ENCODE measurements at places on chromosomes 3 and 15.
A peak's percentile ranks its signal among the peaks of the same experiment; 100 is the strongest.

DNA sequence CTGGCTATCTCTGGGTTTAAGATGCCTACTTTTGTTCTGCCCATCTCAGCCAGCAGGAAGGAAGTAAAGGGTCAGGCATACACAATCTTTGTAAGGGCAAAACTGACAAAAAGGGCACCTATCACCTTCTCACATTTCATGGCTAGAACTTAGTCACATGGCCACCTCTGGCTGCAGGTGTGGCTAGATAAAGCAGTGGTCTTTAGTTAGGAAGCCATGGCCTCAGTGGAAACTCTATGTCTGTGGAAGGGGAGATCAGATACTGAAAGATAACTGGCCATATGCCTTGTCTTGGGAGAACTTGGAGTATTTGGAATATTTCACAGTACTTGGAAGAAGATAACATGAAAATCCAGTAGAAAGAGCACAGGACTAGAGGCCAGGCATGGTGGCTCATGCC, 80.7 kb upstream of the TBL1XR1 start:
- DNase-seq, result no peak

DNA sequence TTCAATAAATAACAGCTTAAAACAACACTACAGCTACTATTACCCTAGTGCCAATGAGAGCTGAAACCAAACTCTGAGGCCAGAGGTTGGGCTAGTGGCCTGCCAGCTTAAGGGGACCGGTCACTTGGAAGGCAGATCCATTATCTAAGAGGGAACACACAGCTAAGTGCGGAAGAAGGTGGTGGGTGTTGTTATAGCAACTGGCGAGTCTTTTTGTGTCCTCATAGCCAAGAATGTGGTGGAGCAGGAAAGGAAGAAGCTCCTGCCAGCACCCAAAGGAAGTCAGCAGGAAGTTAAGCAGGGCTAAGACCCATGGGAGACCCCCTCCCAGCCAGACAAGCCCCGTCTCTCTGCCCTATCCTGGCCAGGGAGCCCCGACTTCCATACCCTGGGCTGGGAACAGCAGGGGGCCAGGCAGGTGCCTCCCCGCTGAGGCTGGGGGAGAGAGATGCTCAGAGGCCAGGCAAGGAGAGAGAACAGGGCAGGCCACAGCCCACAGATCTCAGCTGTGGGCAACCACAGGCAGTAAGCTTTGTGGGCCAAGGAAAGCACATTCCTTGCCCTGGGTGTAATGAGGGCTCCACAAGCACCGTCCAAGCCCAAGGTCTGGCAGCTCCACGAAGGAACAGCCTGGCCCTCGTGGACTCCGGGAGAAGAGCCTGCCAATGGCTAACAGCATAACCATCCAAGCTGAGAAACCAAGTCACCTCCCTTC, 34.0 kb upstream of the HRH1 start:
- no peak for DNase-seq

DNA sequence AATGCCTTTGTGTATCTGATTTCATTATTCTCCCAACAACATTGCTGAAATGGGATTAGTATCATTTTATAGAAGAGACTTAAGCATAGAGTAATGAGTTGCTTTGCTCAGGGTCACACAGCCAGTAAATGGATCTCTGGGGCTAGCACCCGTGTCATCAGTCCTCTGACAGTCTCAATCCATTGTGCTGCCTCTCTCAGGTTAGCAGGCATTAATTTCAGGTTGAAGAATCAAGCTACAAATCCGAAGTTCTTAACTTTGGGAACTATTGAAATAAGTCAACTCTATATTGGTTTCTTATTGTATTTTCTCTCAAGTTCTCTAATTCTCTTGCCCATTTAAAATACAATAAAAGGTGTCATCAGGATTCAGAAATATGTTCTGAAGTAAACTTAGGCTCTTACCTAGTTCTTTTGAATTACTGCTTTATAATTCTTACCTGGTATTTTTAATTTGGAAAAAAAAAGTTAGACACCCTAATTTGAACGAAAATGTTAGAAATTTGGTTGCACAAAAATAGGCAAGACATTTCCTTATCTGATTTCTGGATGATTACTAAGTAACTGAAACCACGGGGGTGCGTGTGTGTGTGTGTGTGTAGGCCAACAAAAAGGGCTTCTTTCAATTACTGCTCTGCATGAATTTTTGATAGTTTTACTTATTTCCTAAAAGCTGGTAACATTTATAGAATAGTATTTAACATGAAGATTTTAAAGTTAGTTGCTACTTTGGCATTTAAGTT, 189.8 kb downstream of the MBNL1 start:
- DNase-seq, result no peak

GRCh38 chr3:75781079-75781745, 4.1 kb downstream of the ZNF717 start:
- DNase-seq, result no peak

DNA sequence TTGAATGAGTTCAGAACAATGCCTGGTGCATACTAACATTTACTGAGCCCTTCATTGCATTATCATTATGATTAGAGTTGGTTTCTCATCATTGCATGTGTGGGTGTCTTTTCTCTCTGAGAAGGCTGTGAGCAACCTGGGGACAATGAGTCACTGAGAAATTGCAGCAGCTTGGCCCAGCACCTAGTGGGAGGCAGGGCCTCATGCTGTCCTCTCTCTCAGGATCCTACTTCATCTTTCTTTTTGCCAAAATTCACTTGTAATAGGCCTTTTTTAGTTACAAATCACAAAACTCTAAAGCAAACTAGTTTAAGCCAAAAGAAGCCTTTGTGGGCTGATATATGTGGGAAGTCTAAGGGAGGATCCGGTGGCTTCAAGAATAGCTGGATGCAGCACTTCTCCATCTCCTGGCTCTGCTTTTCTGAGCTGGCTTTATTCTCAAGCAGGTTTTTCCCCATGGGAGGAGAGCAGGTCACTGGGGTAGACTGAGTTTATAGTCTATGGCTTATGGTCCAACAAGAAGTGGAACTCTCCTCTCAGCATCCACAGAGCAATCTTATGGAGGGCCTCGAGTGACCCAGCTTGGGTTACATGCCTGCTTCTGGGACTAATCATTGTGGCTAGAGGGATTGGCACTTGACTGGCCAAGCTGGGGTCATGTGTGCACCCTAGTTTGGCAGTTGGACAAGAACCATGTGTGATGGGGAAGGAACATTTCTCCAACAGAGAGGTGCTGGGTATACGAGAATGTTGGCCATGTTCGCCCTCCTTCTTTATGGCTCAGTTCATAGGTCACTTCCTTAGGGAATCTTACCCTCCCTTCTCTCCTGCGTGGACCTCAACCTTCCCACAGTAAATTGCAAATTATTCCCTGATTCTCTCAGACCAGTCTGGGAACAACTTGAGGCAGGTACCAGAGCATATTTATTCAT, 8.7 kb upstream of the CAMK1 start:
- DNase-seq, result no peak

DNA sequence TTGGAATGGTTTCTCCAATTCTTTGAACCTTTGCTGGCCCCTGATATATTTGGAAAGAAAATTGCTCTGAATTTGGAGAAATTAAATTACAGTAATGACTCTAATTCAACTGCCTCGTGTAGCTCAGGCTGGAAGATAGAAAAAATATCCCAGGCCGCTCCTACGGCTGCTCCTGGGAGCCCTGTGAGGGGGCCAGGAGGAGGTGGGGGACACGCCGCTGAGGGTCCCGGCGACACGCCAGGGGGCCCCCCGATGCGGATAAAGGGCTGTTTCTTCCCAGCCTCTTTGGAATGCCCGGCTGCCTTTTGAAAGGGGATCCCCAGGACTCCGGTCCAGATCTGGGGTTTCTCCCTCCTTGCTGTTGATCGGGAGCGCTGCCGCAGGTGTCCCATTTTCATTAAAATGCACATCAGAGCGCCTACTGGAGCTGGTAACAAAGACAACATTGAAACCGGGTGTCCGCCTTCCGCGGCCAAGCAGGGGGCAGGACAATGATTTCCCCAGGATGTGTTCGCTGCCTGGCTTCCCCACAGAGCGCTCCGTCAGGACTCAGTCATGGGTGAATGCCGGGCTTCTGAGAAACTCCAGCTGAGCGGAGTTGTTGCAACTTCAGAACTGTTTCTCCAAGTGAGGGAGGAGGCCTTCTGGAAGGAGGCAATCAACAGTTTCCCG, 200.1 kb upstream of the KBTBD8 start:
- peak; percentile 41 for DNase-seq

- no peak for DNase-seq
Measured at GRCh38 chr3:8657804-8658305, 13.3 kb upstream of the SSUH2 start.

- no peak for DNase-seq
Measured at GRCh38 chr15:30997270-30997669, 5.8 kb upstream of the MTMR10 start.

DNA sequence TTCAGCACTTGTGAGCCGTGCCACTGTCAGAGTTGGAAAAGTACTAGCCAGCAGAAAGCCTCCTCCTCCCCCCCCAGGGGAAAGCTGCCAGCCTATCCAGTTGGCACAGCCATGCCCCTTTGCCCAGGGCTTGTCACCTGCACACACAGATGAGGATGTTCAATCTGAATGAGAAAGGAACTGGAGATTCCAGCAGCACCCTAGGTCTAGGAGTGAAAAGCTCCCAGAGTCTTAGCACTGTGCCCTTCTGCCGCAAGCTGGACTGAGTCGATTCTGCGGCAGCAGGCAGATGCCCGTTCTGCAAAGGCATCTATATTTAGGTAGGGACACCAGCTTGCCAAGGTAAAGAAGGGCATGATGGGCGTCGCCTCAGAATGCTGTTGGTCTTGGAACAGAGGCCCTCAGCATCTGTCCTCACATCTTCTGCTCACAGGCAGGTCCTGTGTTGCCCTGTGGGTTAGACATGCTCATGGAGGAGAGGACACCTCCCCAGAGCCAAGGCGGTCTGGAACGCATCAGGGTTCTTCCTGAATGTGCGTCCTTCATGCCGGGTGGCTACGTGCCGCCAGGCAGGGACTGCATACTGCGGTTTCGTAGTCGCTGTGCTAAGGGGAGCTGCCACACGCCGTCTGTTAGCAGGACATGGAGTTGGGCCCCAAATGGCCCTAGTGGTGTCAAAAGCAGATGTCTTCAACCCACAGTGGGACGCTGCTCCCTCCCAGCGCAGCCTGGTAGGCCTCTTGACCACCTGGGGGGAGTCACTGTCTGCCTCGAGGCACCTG, 109.5 kb downstream of the VGLL4 start:
- no peak for DNase-seq

- DNase-seq, result no peak
Measured at GRCh38 chr3:72776-73175, 123.8 kb upstream of the CHL1 start.

DNA sequence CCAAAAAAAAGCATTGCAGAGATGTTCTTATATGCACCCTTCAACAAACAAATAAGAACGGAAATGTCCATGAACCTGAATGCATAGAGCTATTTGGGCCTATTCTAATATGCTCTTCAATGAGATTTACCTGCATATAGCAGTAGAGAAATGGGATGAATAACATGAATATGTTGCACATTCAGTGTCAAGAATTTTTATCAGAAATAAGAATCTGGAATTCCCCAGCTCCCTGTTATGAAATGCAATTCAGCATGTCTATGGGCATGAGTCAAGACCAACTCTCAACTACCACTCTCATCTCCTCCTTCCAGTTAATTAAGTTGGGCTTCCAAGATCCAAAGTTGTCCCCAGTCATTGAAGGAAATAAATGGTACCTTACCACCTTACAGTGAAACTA, 133.7 kb upstream of the ALCAM start:
- no peak for DNase-seq

- DNase-seq, result no peak
Measured at GRCh38 chr3:16290007-16290826, 25.2 kb downstream of the OXNAD1 start.

- DNase-seq, result no peak
Measured at GRCh38 chr3:66083096-66083678, 44.5 kb upstream of the MAGI1 start.

DNA sequence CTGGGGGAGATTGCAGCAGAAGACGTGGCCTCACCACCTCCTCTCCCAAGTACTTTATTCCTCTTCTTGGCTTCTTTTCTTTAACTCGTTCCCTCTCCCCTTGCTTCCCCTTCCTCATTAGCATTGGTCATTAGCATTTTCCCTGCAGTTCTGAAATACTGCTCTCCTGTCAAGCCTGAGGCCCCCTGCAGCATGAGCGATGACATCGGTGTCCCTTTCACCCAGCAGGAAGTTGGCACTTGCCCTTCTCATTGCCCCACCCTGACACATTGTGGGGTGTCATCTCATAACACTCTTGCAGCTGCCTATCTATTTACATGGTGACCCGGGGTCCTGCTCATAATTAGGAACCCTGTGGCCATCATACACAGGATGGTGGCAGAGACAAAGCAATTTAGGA, 167.1 kb downstream of the ARRDC4 start:
- DNase-seq, result no peak

GRCh38 chr15:76904461-76905012, 603 bp downstream of the SCAPER start:
- peak; percentile 2 for DNase-seq

DNA sequence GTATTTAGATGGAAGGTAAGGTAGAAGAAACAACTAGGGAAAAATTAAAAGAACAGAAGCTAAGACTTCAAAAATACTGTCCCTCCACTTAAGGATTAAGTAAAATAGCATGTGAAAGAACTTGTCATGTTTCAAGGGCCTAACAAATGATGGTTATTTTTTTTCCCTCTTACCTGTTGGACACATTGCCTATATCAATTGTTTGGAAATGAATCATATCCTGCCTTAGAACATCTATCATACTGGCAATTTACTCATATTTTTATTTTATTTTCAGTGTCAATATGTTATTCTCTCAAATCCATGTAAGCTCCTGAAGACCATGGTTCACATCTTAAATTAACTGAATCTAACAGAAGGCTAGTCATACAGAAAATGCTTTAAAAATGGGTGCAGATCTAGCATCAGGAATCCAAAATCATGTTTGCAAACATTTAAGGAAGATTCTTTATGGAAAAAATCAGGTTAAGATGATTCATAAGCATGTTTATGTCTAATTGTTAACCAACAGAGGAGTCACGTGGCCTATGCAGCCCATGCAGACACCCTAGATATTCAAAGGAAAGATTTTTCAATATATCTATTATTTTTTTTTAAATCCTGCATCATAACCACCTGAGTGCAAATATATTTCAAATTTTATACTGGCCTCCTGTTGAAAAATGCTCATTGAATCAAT, 135.8 kb upstream of the TRIM42 start:
- DNase-seq, result no peak

- no peak for DNase-seq
Measured at GRCh38 chr15:72404841-72405240, 6.7 kb downstream of the TMEM202 start.

GRCh38 chr3:104102386-104102785, 1264.3 kb upstream of the ALCAM start:
- DNase-seq, result peak; percentile 39

Measured in iPS DF 6.9 (cell line).